Ovary (tissue), 10 donors: ENCODE measurements at places on chromosomes 4 and X.

DNA sequence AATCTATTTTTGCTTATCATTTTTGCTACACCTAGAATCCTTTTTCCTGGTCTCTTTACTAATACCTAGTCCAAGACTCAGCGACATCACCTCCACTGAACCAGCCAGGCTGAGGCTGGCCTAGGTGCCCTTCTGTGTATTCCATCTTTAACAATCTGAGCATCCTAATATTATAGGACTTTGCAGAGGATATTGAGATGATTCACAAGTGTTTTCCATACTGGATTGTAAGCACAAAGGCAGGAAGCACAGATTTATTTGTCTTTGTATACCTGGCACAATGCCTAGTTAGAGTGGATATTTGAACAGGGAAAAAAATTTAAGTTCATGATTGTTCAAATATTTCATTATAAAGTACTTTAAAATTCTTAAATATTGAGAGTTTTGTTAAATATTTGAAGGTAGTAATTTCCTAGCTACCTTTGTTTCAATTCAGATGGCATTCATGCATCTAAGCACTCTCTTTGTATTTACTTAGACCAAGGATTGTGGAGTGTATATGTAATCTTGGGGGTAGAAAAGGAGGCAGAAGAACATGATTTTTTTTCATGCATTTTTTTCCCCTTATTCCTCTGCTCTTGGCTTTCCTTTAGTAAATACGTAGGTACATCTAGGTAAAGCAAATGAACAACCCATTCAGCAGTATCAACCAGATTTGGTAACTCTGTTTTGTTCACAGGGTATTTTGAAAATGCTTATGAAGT is 18.4 kb downstream of the SMARCA5 start:
- DNase-seq, result no peak

DNA sequence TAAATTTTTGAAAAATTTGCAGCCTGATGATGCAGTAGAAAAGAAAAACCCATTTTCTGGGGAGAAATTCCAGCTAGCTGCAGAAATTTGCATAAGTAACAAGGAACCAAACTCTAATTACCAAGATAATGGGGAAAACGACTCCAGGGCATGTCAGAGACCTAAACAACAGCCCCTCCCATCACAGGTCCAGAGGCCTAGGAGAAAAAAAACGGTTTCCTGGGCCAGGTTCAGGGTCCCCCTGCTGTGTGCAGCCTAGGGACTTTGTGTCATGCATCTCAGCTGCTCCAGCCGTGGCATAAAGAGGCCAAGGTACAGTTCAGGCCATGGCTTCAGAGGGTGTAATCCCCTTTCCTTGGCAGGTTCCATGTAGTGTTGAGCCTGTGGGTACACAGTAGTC is 733.7 kb upstream of the CT83 start:
- DNase-seq, result no peak

- DNase-seq, result no peak
Measured at GRCh38 chr4:85496126-85496849, 21.3 kb downstream of the ARHGAP24 start.

- no peak for DNase-seq
Measured at GRCh38 chr4:156933633-156934258, 37.9 kb downstream of the PDGFC start.

GRCh38 chr4:173499658-173500535 is 30.1 kb downstream of the HAND2 start:
- DNase-seq, result no peak

- no peak for DNase-seq
Measured at GRCh38 chrX:110087485-110088356, 84.8 kb downstream of the TMEM164 start.

- no peak for DNase-seq
Measured at GRCh38 chr4:145507636-145508035, 26.0 kb downstream of the SMAD1 start.

DNA sequence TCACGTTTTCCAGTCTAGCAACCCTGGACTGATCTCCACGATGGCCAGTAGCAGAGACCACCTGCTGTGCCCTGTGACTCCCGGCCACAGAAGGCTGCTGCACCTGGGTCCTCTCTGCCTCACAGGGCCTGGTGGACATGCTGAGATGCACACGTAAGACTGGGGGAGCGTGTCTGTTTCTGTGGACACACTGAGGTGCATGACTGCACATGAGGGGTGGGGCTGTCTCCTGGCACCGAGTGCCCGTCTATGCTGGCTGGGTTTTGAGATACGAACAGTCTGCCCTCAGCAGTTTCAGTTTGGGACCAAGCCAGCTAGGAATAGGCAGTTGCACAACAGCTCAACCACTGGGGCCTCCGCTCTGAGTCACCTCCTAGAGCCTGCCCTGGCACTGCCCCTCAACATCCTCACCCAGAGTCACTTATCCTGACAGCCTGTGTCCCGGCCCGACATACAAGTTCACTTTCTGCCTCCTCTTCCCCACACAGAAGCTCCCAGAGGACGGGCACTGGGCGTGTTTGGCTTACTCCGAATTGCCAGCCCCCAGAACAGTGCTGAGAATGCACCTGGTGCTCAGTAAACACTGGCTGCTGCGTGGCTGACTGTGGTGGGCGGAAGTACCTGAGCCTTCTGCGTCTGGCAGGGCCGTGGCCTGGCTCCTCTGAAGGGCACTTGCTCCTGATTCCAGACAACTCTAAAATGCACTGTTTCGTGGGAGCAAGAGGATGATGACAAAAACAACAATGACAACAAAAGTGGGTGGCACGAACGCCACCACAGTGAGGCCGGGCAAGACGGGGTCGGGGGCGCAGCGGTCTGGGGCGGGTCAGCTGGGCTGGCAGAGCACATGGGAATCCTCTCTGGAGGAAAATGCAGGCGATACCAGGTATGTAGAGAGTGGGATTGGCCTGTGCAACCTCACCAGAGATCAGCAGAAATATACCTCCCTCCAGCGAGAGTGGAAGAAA is 30.9 kb downstream of the RNF212 start:
- DNase-seq, result no peak

- no peak for DNase-seq
Measured at GRCh38 chr4:79381161-79381560, 26.9 kb downstream of the GK2 start.

DNA sequence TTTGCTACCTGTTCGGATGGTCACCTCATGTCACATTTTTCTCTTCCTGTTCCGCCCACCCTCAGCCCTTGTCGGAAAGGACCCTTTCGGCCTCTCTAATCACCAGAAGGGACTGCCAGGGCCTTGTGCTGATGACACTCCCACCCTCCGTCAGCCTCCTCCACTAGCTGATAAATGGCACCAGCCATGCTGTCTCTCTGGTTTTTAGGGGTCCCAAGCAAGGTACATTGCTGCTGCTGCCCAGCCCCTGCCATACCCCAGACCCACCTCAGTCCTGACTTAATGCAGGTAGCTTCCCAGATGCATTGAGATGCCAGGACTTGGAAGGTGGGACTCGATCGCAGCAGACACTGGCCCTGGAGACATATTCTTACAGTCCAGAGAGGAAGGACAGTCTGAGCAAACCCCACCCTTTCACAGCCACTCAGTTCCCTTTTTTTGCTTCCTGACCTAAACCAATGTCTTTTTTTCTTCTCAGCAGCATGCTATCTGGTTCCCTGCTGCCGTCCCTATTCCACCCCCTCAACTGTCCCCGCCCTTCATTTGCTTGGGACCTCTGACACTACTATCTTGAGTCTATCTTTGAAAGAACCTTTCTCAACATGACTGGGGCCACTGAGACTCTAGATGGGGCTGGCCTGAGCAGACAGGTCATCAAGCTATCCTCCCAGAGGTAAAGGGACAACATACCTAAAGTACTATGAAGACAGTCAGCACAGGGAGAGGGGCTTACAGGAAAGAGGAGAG is at the start of gene BTK:
Gene BTK (minus strand): TSS at position 397 of the 747 bp plus-strand sequence. CDS start 10,907 bp downstream, outside the sequence.
- no peak for DNase-seq

DNA sequence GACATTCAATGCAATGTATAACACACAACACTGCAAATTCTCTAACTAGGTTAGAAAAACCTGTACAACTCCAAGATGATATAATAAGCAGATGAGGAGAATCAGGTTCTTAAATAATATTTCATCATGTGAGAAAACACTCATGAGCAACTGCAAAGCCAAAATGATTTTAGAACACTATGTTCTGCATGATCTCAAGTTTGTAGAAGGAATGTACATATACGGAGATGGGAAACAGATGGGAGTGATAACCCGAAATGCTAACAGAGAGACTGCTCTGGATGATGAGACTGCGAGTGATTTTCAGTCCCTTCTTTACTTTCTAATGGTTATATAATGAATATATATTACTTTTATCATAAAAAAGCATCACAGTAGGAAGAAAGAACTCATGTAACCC is 80.9 kb downstream of the PCYT1B start:
- DNase-seq, result no peak

- DNase-seq, result no peak
Measured at GRCh38 chrX:28124416-28124815, 143.2 kb upstream of the DCAF8L1 start.

- DNase-seq, result no peak
Measured at GRCh38 chr4:126411047-126411446, 1096.3 kb downstream of the FAT4 start.

GRCh38 chrX:17788956-17789562 is 51.8 kb downstream of the SCML1 start:
- DNase-seq, result no peak

DNA sequence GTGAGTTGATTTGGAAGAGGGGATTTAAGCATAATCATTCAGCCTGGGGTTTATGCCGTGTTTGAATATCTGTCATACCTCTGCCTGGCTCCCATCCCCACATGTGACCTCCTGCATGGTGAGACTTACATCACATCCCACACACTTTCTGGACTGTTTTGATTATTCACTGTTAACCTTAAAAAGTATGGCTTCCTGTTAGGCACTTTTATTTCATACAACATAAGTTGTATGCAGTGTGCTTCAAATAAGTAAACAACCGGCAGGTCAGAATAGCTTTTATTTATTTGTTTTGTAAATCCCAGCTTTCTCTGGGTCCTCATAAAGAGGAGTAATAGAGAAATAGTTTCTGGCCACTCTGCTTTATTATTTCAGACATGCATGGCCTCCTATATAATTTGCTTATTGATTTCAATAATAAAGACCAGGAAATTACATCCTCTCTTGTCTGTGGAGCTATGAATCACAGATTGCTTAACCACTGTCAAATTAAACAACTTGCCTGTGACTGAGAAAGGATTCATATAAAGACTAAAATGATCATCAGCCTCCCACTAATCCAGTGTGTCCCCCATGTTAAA is 376.8 kb upstream of the ZFP42 start:
- no peak for DNase-seq

DNA sequence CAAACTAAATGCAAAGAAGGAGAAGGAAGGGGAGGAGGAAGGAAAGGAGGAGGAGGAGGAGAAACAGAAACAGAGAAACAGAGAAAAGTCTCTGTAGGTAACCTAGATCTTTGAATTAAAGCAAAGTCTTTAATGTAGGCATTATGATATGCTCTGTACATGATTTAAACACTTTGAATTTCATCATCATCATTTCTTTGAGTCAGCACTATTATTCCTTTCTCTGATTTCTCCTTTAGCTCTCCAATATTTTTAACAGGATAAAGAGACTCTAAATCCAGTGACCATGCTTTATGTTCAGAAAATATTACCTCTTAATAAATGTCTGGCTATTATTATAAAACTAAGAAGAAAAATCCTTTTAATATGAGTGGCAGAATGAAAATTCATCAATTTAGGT is 124.3 kb downstream of the ANTXR2 start:
- no peak for DNase-seq

DNA sequence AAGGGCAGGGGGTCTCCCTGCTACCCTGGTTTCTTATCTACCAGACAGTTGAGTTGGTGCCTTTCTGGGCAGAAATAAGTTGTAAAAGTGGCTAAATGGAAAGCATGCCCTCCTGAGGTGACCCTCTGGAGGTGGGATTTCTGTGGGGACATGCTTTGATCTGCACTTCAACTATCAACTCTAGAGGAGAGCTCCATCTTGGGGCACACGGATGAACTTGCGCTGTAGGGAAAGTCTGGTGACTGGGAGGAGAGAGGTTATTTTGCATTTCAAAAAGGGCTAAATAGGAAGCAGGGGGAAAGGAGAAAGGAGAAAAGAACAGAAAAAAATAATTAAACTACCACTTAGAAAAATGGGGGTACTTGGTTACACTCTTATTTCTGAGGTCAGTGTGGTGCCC is 12.7 kb upstream of the RHOXF2B start:
- no peak for DNase-seq

GRCh38 chr4:48227662-48228061 is 42.0 kb downstream of the TEC start:
- no peak for DNase-seq

DNA sequence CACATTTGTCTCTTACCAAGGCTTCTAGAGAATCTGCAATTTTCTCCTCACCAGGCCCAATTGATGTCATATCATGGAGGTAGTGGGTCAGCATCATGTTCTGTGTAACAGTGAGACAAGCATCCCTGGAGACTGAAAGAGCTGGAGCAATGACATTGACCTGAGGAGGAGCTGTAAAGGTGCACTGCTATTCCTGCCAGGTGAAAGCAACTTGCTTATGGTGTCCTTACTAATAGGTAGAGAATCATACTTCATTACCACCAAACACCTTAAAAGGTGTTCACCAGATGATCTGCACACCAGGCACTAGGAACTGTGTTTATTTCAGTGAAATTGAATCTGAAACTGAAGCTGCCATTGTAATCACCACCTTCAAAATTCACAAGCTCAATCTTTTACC is 188.7 kb downstream of the AFAP1 start:
- no peak for DNase-seq

- no peak for DNase-seq
Measured at GRCh38 chr4:13312264-13312663, 171.9 kb downstream of the RAB28 start.

- DNase-seq, result no peak
Measured at GRCh38 chr4:140448830-140449229, 21.4 kb upstream of the CLGN start.

GRCh38 chr4:41189666-41190065 is 24.7 kb downstream of the APBB2 start:
- DNase-seq, result no peak

GRCh38 chr4:189374176-189374575 is 566.5 kb upstream of the FRG1 start:
- no peak for DNase-seq

- DNase-seq, result no peak
Measured at GRCh38 chr4:155900381-155900780, 3.1 kb upstream of the TDO2 start.

DNA sequence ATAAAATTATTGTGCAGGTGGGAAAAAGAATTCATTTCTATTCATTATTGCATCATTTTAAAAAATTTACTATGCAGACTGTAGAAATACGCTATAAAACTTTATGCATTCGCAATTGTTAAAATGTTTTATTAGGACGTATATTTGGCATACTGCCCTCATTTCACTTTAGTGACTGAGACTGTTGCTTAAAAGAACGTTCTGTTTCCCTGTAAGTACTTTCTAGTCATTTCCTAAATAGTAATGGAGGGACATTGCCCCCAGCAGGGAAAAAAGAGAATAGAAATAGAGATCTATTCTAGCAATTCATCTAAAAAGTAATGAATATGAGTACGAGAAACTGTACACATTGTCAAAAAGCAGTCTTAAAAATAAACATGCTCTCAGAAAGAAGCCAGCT is 1295.8 kb upstream of the TENM3 start:
- no peak for DNase-seq

DNA sequence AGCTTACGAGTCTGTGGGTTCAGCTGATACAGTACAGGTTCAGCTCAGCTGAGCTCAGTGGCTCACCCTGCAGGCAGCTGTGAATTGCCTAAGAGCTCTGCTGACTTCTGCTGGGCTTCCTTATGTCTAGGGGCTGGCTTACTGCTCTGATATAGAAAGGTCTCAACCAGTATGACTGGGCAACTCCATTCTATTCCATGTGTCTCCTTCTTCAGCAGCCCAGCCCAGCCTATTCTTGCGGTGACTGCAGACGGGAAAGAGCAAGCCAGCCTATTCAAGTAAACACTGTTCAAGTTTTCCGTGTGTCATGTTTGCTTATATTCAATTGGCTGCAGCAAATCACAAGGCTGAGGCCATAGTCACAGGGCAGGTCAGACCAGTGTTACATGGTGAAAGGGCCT is 615.4 kb upstream of the ZFP42 start:
- DNase-seq, result no peak
